Myocyte (in vitro differentiated cells): ENCODE measurements at places on chromosomes 4 and X. TPM values are rescaled to one million over a fixed set of nuclear protein-coding genes. Genes with fewer than 3 reads are reported as not detected.

- DNase-seq = no peak
These were observed 537.2 kb downstream of the STIM2 start for GRCh38 chr4:27397886-27398285.

DNA sequence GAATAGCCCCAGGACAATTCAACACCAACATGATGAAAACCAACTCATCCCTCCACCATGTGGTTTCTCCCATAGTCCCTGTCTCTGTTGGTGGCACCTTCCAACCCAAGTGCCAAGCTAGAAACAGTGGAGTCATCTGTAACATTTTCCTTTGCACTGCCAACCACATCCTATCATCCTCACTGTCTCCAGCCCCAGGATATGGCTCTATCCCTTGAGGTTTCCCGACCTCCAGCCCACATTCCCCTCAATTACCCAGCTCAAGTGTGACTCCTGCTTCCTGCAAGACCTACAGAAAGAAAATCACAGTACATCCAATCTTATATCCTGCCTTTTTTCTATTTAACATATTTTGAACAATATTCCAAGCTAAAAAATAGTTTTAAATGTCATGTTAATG, 24.2 kb downstream of the PNMA6F start:
- DNase-seq = no peak

DNA sequence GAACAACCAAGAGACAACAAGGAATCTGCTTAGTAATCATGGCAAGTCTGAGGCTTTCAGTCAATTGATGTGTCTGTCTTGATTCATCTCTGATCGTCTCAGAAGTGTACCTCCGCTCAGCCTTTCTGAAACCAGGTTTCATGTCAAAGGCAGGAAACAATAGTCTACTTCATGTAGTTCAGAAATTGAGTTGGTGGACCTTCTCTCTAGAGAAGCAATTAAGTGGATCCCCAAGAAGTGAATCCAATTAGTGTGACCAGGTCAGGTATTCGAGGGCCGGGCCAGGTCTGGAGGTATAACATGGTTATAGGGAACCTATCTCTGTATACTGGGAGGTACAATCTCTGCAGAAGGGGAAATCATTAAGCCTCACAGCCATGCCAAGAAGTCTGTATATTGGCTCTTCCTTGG, 32.0 kb downstream of the DAPP1 start:
- no peak for DNase-seq

GRCh38 chrX:149699761-149700160, 12.1 kb upstream of the MAGEA11 start:
- DNase-seq = no peak

- DNase-seq = no peak
These were observed 313.6 kb upstream of the DKK2 start for GRCh38 chr4:107349732-107350131.

The CFP gene
- total RNA-seq = 0.08 and 0.47 TPM in 2 replicates

The PRDM5 gene
- 12.3 and 13.3 TPM in 2 replicates for total RNA-seq

The CYTL1 gene
- not detected in 2 replicates for total RNA-seq
